ENCODE measurements at places on chromosomes 4 and X.

DNA sequence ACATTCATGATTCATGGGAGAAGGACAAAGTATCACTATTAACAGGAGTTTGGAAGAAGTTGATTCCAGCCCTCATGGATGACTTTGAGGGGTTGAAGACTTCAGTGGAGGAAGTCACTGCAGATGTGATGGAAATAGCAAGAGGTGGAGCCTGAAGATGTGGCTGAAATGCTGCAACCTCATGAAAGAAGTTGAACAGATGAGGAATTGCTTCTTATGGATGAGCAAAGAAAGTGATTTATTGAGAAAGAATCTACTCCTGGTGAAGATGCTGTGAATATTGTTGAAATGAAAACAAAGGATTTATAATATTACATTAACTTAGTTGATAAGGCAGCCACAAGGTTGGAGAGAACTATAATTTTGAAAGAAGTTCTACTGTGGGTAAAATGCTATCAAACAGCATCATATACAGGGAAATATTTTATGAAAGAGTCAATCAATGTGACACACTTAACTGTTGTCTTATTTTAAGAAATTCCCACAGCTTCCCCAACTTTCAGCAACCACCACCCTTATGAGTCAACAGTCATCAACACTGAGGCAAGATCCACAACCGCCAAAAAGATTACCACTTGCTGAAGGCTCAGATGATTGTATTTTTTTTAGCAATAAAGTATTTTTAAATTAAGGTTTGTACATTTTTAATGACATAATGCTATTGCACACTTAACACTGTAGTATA is 302.6 kb downstream of the CBLL2 start:
- no peak for DNase-seq

DNA sequence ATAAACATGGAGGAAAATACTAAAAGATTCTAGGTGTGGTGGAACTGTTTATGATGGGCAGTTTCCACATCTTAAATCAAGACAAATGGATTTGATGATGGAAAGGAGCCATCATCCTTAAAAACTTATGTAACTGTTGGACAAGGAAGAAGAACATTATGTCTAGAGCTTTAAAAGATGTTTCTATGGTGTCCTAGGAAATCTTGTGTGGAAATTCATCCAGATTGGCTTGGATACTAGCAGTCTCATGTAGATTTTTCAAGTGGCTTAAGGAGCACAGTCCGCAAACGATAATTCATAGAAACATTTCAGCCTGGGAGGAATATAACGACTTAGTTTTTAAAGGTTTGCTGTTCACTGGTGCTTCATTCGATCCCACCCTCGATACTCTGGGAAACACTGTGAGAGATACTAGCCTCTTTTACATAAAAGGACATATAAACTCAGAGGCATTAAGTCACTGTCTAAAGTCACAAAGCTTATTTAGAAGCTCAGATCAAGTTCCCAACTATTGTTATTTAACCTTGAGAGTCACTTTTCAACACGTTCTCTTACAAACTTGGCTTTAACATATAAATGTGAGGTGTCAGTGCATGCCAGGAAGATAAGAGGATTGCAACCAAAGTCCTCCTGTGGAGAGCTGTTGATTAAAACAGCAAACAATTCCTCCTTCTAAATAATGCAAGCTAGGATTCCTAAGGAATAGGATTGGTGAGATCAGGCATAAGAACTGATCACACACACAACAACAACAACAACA is 135.7 kb upstream of the SCML1 start:
- DNase-seq: no peak

- no peak for DNase-seq
These were observed 10.7 kb downstream of the BBS12 start for GRCh38 chr4:122742933-122743829.

- DNase-seq: no peak
These were observed 510.6 kb upstream of the DIPK2B start for GRCh38 chrX:45711231-45711630.

DNA sequence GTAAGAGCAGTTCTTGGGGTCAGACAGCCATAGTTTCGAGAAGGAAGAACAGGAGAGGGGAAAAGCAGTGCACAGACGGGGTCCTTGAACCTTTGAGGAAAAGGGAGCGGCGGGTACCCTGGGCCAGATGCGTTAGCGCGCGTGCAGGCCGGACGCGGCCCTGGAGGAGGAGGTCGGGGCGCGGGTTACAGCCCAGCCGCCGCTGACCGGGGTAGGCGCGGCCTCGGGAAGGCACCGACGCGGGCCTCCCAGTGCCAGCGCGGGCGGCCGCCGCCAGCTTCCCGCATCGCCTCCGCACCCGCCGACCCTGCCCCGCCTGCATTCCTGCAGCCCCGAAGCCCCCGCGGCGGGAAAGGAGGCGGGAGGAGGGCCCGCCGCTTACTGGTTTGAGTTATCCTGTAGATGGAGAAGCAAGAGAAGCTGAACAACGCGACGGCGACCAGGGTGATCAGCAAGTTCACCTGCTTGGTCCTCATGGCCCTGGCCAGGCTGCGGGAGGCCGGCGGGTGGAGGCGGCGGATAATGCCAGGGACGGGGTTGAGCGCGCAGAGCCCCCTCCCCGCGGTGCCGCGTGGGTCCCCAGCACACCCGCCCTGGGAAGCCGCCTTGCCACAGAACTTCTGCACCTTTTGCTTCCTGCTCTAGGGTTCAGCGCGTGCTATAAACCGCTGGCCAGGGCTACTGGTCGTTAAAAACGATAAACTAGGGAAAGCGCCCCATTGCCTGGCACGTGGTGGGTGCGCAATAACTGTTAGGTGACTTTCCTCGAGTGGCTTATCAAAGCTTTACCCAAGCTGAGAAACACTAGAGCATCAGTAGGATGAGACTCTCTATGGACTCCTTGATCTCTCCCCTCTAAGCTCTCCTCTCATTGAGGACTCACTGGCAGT is at the start of gene MGAT4D:
MGAT4D (minus strand) TSS at position 547 of the 890 bp plus-strand sequence; CDS start at position 476, 71 bp downstream.
- no peak for DNase-seq

- no peak for DNase-seq
These were observed 67.7 kb upstream of the EFNB1 start for GRCh38 chrX:68761086-68761485.

DNA sequence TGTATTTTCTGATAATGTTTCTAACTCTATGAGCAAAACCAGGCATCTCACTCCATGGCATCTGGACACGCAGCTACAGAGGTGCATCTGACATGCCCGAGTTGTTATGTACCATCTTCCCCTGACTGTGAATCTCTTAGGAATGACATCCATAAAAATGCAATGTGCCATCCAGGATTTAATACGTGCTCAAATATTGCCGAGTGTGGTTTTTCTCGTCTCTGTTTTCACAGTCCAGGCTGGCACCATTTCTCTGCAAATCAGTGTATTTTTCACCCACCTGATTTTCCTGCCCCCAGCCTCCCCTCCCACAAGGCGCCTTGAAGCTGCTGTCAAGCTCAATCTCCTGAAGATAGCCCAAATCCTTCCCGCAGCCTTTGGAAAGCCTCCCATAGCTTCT is 154.6 kb downstream of the DHRSX start:
- DNase-seq: no peak
